Activated T-cell treated with anti-CD3 and anti-CD28 coated beads for 48 hours (primary cell): ENCODE measurements at places on chromosomes 16 and 17.

DNA sequence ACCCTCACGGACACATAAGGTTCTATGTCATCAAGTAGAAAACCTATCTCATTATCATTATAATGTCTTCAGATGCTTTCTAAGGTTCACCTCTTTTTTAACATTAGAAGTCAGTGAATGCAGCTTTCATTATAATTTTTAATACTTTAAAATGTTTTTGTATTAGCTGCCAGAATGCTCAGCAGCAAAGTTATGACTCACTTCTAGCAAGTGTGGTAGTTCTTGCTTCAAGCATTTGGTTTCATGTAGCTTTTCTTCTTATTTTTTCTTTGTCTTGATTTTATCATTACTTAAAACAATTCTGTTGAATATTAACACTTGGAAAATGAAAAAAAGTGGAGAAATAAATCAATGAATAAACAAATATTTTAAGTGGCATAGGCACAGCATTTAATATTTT is 23.4 kb downstream of the LPCAT2 start:
- DNase-seq, result no peak

- no peak for DNase-seq
Measured at GRCh38 chr16:67173808-67174705, 3.7 kb downstream of the NOL3 start.

DNA sequence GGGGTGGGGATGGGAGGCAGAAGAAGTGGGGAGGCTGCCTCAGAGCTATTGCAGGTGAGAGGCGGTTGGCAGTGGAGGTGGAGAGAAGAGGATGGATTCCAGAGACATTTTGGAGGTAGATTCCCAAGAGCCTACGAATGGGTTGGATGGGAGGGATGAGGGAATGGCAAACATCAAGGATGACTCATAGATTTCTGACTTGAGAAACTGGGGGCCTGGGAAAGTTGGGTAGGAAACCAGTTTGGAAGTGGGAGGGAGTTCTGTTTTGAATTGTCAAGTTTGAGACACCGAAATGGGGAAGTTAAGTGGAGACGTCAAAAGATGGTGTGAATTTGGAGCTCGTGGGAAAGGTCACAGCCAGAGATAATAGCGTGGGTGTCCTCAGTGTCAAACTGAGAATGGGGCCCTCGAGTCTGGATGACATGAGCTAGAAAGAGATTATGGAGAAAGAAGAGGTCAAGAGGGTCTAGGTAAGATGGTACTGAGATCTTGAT is 6.2 kb upstream of the CYLD start:
- no peak for DNase-seq

DNA sequence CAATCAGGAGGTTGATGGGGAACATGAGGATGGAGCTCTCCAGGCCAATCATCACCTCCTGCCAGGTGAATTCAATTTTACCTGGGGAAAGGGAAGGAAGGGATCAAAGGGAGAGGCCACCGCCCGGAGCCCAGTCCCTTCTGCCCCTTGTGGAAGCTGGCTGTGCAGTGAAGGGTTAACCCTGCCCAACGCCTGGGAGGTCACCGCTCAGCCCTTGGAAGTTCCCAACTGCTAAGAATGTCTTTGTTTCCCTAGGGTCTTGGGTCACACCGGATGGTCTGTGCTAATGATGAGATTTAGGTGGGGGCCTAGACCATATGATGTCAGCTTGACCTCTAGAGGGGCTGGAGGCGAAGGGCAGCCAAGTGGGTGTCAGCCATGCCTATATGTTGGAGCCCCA is 52.1 kb upstream of the GCSH start:
- no peak for DNase-seq

DNA sequence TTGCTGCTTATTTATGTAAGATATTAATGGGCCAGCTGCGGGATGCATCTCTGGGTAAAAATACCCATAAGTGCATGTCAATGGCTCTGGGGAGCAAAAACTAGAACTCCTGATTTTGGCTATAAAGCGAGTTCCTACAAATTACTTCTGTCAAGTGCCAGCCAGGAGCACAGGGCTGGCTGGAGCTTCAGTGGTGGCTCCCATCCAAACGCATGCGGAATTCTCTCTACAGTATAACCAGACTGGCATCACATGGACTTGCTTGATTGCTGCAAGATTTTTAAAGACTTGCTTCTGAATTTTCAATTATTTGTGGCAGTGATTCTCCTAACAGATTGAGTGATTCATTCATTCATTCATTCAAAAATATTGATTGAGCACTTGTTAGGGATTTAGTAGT is 260.9 kb downstream of the PHKB start:
- no peak for DNase-seq
